ENCODE measurements at places on chromosomes 3 and 15.
A peak's percentile ranks its signal among the peaks of the same experiment; 100 is the strongest.

DNA sequence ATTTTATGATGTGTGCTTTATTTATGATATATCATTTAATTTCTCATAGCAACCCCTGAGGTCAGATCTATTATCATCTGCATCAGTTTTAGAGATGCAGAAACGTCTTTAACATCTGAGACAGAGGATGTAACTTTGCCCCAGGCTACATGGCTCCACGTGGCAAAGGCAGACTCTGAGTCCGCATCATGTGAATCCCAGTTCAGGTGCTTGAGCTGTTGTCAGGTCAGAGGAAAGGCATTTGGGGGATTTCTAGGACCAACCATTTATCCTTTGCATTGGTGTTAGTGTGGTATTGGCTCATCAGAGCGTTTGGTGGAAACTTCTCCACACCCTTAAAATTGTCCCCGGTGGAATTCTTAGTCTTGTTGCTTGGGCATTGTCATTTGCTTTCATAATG, 10.8 kb downstream of the CACNA2D3 start:
- DNase-seq: no peak

GRCh38 chr3:23796518-23796917, 9.2 kb upstream of the UBE2E1 start:
- no peak for DNase-seq

GRCh38 chr3:131033480-131034080, 6.9 kb downstream of the NEK11 start:
- no peak for DNase-seq

- DNase-seq: no peak
Measured at GRCh38 chr3:127172211-127172610, 20.7 kb upstream of the PRR23E start.

DNA sequence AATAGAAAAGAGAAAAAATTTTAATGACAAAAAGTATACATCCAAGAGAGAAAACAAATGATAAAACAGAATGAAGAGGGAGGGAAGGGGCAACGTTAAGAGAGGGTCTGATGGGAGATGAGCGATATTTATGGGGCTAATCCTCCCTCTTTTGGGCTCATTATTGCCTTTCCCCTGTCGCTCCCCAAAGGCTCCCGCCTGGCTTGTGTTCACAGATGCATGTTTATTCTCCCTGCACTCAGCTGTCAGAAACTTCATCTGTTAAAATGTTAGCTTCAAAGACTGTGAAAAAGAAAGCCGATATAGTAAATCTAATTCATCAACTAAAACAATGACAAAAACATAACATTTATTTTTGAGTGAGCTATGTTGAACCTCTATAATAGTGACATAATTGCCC, 74.3 kb downstream of the GABRB3 start:
- DNase-seq: no peak

DNA sequence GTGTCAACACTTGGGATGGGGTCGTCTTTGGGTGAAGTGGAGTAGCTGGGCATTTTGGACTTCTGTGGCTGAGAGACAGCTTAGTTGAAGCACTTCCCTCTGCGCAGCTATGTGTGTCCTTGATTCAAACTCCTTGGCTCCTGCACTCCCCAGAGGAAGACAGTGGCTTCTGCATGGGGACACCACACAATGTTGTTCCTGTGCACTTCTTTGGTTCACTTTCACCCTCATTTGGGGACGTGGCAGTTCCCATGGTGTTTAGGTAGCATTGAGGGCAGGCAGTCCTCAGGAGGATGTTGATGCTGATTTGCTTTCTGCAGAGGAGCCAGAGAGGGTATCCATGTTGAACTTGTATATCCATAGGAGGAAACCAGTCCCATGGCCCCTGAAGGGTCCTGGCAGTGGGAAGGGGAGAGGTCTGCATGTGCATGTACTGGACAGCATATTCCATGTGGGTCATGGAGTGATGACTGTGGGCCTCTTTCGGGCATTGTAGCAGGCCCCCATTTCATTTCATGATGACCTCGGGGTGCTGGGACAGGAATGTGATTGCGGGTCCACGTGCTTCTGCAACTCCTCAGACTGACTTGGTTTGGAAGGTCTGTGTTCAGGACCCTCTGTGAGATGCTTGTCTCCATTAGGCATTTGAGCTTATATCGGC, 135.4 kb downstream of the SNRPN start:
- no peak for DNase-seq

DNA sequence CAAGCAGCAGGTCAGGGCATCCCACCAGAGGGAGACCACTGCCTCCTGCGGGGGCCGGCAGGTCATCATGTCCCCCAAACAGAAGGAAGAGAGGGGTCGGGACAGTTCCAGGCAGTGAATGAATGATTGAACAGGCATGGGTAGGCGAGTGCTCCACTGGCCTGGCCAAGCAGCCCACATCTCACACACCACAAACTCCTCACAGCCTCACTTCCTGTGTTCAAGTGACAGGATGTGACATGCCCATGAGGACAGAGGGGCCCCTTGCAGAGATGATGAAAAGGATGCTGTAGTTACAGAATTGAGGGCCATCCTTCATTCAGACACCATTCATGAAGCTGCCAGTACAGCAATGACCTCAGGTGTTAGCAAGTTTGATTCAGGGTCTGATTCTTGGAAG, 3.7 kb downstream of the IQSEC1 start:
- DNase-seq: peak; percentile 21

DNA sequence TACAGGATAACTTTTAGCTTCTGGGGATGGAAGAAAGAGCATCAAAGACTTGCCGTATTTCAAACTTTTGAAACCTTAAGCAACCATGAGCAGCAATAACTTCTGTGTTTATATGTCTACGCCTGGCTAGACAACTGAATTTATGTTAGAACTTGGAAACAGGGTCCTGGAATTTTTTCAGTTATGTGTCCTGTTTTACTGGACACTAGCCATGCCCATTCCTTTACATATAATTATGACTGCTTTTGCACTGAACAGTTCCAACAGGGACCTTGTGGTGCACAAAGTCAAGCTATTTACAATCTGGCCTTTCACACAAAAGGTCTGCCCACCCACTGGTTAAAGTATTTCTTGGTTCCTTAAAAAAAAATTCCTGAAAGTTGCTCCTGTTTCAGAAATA, 37.1 kb downstream of the TJP1 start:
- no peak for DNase-seq

GRCh38 chr15:90412356-90413194, 24.5 kb downstream of the IQGAP1 start:
- no peak for DNase-seq

DNA sequence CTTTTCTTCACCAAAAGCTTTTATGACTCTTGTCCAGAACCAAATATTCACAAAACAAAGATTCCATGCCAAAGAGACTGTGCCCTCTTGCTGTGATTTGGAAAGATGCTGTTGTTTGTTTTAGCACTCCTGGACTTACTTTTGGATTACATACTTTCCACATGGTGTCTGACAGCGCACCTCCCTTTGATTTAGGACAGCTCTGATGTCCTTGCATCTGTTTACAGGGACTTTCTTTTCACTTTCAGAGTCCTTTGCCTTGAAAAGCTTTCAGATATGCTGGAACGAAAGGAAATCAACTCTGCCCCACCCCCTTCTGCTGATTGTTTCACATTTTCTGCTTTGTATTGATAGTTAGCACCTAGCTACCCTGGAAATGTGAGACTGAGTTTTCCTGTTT, 133.0 kb upstream of the NR2E3 start:
- no peak for DNase-seq

- no peak for DNase-seq
Measured at GRCh38 chr15:39400821-39401550, 179.9 kb upstream of the THBS1 start.

GRCh38 chr15:43168192-43169107, 16.8 kb upstream of the CCNDBP1 start:
- no peak for DNase-seq

- no peak for DNase-seq
Measured at GRCh38 chr3:87478716-87479115, 202.3 kb upstream of the POU1F1 start.

- DNase-seq: no peak
Measured at GRCh38 chr3:51879937-51880336, 4.5 kb upstream of the IQCF5 start.

- no peak for DNase-seq
Measured at GRCh38 chr15:83127547-83128150, 20.2 kb downstream of the TM6SF1 start.

GRCh38 chr3:54538346-54538745, 389.5 kb downstream of the LRTM1 start:
- no peak for DNase-seq

GRCh38 chr15:61831505-61831921, 228.7 kb downstream of the VPS13C start:
- DNase-seq: no peak

- DNase-seq: no peak
Measured at GRCh38 chr3:142641504-142641903, 45.3 kb downstream of the PLS1 start.

GRCh38 chr3:157752956-157753786, 250.0 kb upstream of the VEPH1 start:
- no peak for DNase-seq

- no peak for DNase-seq
Measured at GRCh38 chr3:132545471-132545870, 51.6 kb upstream of the ACKR4 start.

- no peak for DNase-seq
Measured at GRCh38 chr15:94477913-94478553, 246.7 kb downstream of the MCTP2 start.

- no peak for DNase-seq
Measured at GRCh38 chr3:79587150-79587549, 180.6 kb downstream of the ROBO1 start.

DNA sequence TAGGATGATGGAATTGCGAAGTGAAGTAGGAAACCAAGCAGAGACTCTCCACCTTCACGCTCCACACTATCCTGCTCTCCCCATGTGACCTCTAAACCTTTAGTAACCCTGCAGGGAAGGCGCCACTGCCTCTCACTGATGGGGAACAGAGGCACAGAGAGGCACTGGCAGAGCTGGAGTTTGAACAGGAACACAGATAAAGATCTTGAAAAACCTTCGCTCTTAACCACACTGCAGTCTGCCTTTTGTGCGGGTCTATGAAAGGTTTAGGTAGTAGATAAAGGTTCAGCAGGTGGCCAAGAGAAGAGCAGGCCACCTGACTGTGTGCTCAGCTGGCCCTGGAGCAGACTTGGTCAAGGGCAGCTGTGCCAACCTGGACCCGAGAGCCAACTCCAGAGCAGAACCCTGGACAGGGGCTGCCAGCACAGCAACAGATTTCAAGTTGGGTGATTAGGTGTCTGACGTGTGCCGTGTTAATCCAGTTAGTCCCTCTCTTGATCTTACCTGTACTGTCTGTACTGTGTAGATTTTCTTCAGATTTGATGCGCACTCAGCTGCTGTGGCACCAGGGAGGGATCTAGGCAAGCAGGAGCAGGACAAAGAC, 15.2 kb downstream of the EIF4E3 start:
- no peak for DNase-seq

- no peak for DNase-seq
Measured at GRCh38 chr3:136546720-136547119, 205.5 kb downstream of the STAG1 start.

DNA sequence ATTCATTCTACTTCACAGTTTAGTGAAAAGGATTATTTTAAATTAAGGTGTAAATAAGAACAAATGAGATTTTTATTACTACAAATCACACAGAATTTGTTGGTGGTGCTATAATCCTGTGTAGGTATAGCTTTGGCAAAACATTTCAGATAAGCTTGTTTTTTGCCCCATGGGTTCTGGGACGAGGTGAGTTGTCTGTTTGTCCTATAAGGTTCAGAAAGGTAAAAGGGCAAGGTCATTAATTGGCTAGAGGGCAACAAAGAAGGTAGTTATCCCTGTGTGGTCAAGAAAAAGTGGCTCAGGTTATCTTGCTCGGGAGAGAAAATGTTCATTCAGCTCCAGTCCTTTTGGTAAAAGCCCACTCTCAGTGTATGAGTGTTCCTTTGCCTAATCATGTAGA, 23.2 kb downstream of the AGTR1 start:
- no peak for DNase-seq

DNA sequence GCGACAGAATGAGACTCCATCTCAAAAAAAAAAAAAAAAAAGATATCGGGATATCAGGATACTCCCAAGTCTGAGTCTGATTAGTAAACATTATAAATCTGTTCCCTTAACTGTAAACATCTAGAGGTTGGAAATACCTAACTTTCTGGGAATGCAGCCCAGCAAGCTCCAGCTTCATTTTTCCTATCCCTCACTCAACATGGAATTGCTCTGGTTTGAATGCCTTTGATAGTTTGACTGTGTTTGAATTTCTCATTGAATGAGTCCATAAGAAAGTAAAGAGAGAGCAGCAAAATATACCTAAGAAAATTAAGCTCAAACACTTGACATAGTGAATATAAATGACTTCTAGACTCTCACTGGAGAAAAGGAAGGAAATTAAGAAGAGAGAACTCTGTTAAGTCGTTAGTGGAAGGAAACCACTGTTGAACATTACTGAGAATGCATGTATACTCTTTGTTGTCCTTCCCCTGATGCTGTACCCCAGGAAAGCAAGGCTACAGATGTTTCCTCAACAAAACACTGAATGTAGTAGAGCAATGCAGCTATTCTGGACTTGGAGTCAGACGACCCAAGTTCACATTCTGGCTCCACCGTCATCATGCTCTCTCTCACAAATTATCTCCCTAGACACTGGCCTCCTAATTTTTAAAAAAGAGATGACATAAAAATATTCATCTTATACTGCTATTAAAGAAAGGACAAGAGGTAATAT, 62.4 kb downstream of the CD200 start:
- DNase-seq: no peak

DNA sequence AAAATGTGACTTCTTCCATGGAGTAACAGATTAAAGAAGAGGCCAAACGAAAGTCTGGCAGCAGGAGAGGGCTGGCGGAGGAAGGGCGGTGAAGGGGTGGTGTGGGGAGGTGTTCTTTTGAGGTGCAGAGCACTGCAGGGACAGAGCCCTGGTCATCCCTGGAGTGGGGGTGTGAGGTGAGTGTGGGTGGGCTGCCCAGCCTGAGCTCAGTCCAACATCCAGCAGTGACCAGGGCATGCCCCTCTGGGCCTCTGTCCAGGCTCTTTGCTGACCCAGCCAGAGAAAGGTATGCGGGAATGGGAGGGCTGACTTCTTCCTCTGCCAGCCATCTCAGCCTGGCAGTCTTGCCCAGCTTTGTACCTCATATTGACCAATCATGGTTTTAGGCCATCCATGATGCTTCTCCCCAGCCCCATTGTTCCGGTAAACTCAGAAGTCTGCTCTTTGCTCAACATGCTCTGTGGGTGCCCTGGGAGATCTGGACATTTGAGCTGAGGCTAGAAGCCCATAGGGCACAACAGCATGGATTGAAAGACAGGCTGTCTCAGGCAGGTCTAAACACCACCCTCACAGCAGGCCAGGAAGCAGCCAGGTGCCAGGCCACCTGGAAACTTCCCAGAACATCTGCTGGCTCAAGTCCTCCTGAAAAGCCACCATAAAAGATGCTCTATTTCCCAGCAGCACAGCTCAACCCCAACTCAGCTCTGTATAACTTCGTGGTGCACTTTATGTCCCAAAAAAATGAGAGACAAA, 25.9 kb upstream of the CXCR6 start:
- no peak for DNase-seq
